Inflammatory macrophage (primary cell): ENCODE measurements at places on chromosomes 13 and 19.

DNA sequence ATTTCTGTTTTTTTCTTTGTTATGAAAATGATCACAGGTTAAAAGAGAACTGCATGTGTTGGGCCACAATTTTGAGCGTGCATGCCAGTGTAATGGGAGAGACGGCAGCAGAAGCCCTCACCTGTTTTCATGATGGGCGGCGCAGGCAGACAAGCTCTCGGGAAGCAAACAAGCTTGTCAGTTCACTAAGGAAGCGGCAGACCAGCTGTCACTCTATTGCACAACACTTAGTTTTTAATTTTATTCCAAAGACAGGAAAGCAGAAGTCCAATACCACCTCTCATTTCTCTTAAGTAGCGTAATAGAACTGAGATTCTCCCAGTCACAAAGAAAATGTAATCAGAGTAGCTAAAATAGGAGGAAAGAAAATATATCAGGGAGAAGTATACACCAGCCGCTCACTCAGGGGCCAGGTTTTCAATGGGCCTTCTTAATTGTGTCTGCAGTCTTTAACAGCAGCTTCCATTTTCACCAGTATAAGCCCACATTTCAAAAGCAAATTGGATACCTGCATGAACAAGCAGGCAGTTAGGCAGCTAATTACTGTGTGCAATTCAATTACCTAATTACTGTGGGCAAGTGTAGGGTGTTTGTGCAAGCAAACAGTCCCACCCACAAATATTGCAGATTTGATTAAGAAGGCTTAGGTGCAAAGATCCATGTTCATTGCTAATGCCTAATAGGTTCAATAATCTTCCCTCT, 711.4 kb downstream of the DIAPH3 start:
- peak; percentile 73 for DNase-seq

DNA sequence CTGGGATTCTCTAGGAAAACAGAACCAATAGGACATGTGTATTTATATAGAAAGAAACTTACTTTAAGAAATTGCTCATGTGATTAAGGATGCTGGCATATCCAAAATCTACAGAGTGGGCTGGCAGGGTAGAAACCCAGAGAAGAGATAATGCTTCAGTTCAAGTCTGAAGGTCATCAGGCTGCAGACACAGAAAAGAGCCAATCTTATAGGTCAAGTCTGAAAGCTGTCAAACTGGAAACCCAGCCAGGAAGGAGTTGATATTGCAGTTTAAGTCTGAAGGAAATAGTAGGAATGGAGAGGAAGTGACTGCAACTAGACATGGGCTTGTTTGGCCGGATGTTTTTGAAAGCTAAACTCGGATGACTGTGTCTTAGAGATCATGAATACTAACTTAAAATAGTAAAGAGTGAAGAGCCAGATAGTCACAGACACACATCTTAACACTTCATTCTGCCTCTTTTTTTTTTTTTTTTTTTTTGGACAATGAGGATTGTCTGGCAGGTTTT, 125.3 kb upstream of the GPC6 start:
- no peak for DNase-seq

GRCh38 chr13:42561752-42562467, 12.0 kb upstream of the TNFSF11 start:
- DNase-seq, result peak; percentile 34

- peak; percentile 62 for DNase-seq
Observed at GRCh38 chr19:4576016-4576933, 16.8 kb upstream of the SEMA6B start.

DNA sequence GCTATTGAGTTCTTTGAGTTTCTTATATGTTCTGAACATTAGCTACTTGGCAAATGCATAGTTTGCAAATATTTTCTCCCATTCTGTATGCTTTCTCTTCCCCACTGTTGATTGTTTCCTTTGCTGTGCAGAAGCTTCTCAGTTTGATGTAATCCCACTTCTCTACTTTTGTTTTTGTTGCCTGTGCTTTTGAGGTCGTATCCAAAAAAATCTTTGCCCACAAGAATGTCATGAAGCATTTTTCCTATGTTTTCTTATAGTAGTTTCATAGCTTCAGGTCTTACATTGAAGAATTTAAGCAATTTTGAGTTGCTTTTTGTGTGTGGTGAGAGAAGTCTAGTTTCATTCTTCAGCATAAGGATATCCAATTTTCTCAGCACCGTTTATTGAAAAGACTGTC, 536.7 kb upstream of the ARGLU1 start:
- no peak for DNase-seq

- DNase-seq, result no peak
Observed at GRCh38 chr13:23751195-23751594, 138.0 kb downstream of the MIPEP start.

- peak; percentile 23 for DNase-seq
Observed at GRCh38 chr13:76759877-76760276, 126.3 kb downstream of the KCTD12 start.

DNA sequence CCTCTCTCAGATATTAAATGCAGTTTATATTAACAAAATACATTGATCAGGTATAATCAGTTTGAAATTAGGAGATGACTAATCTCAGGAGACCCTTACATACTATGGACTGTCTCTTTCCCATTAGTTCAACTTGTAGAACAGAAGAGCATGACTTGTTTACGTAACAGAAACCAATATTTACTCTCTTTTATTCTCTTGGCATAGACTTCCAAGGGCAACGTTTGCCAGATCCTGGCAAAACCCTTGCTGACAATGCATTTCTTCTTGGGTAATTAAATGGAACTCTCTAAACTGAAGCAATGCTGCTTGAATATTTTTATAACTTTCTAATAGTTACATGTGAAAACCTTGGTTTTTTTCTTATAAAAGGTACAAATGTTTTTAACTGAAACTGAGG, 68.3 kb upstream of the MYO16 start:
- DNase-seq, result no peak

GRCh38 chr19:42596391-42597072, 1.8 kb upstream of the CEACAM8 start:
- DNase-seq, result peak; percentile 40

GRCh38 chr13:80048802-80049201, 292.1 kb downstream of the SPRY2 start:
- peak; percentile 99 for DNase-seq

DNA sequence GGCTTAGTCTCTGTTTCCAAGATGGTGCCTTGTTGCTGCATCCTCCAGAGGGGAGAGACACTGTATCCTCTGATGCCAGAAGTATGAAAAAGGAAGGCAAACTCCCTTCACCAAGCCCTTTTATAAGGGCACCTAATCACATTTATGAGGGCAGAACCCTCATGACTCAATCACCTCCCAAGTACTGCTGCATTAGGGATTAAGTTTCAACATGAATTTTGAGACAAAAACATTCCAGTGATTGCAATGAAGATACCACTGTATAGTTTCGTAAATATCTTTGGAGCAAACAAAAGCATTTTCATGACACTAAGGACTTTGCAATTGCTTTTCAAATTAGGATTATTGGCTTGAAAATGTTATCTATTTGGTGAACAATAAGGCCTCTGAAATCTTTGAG, 63.8 kb downstream of the RNF17 start:
- no peak for DNase-seq

- DNase-seq, result no peak
Observed at GRCh38 chr13:103403814-103404213, 337.6 kb upstream of the SLC10A2 start.

GRCh38 chr13:73173279-73173811, 114.5 kb downstream of the KLF5 start:
- no peak for DNase-seq

DNA sequence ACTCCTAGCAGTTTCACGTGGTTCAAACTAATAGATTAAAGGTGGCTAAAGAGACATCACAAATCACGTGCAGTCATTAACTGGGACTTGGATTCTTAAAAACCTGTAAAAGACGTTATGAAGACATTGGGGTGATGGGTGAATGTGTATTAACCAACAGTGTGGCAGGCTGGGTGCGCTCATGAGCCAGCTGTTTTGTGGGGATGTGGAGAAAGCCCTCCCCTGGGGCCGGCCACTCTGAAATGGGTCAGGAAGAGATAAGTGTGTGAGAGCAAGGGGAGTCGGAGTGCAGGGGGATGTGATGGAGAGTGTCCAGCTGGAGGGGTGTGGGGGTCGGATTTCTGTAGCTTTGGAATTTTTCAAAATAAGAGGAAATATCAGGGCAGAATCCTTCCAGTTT, 10.4 kb downstream of the UPF1 start:
- DNase-seq, result no peak

DNA sequence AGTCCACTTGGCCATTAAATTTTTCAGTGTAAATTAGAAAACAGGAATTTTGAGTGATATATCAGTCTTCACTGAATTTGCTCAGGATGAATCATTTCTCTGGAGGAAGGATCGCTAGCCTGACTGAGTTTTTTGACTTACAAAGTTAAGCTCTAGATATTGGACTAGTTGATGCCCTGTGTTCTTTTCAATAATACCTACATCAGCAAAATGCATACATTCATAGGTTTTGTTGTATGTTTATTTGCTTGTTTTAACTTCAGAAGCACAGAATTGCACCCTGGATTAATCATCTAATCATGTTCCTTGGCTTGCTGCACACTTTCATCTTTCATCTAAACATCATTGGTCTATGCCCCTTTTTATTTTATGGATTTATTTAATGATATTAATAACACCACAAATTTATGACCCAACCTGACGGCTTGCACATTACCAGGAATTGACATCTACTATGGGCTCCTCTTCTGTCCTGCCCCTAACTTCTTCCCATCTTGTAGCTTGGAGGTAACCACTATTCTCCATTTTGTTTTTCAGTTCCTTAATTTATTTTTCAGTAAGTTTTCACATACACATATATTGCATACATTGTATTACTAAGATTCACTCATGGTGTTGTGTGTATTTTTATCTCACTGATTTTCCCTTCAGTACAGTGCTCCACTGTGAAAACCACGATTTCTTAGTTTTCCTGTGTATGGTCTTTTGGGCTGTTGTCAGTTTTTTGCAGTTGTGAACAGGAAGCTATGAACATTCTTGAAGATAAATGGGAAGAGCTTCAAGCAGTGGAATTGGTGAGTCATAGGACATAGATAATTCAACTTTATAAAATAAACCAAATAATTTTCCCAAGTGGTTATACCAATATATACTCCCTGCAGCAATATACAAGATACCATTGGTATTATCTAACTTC, 23.3 kb downstream of the COMMD6 start:
- peak; percentile 5 for DNase-seq

- no peak for DNase-seq
Observed at GRCh38 chr13:41286370-41286769, 23.0 kb upstream of the MTRF1 start.

- DNase-seq, result no peak
Observed at GRCh38 chr13:73036566-73036965, 22.2 kb upstream of the KLF5 start.

DNA sequence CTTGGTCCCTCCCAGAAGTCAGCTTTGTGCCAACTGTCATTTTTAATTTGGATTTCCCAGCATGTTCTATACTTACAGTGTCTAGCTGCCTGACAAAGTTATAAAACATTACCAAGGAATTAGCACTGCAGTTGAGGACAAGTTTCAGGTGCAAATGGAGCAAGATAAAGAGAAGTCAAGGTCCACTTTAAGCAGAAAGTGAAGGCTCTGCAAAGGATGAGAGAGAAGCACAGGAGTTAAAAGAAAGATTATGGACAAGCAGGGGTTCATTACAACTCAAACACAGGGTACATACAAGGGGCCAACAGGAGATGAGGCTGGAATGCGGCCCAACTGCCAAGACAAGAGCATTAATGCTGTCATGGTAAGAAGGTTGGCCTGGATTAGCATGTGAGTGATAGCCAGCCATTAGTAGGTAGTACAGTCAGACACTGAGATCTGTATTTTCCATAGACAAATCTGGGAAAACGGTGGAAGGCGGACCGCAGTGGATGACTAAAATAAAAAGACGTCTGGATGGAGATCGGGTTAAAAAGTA, 17.6 kb downstream of the UBL3 start:
- no peak for DNase-seq

DNA sequence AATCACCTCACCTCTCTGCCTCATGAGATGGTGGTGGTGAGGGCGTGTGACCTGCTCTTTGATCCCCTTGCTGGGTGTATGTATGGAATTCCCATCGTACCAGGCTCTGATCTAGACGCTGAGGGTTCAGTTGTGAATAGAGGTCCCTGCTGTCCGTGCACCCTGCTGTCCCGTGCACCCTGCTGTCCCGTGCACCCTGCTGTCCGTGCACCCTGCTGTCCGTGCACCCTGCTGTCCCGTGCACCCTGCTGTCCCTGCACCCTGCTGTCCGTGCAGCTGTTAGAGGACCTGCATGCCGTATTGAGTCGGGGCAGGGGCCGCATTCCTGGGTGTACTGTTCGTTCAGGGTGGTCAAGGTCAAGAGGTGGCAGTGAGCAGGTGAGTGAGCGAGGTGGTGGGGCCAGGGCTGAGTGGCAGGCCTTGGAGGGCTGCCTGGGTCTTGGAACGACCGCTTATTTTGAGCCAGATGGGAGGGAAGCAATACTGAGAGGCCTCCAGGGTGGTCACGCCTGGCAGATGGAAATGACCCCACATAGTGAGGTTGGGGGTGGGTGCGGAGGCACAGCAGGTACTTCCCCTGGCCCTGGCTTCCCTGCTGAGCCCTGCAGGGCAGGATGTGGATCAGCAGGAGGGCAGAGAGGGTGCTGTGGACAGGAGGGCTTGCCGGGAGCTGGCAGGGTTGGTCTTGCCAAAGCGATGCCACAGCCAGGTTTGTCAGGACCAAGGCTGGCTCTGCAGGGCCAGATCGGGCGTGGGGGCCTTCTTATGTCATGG, 4.6 kb upstream of the EPN1 start:
- DNase-seq, result no peak

GRCh38 chr13:111022241-111022640, 92.9 kb upstream of the ARHGEF7 start:
- no peak for DNase-seq

DNA sequence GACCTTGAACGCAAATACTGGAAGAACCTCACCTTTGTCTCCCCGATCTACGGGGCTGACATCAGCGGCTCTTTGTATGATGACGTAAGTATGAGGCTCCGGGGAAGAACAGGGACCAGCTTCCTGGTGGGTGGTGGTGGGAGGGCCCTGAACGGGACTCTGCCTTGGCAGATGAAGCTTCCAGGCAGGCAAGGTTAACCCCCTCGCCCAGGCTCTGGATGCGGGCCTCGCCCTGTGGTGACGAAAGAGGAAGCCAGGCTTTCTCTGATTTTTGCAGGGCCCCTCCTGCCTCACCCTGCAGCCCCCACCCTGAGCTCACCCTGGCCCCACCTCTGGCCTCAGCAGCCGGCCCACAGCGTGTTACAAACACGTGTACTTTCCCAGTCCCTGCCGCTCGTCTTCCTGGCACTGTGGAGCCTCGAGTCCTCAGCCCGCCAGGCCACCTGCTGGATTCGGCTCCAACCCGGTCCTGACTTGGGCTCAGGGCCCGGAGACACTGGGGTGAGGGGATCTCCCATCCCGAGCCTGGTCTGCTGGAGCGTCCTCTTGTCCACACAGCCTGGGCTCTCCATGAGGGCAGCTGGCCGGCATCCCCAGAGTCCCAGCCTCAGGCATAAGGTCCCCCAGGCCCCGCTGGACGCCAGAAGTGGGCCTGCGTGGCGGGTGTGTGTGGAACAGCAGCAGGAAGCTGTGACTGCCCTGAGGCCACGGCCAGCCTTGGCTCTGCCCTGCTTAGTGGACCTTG, 72.4 kb downstream of the KDM4B start:
- no peak for DNase-seq

DNA sequence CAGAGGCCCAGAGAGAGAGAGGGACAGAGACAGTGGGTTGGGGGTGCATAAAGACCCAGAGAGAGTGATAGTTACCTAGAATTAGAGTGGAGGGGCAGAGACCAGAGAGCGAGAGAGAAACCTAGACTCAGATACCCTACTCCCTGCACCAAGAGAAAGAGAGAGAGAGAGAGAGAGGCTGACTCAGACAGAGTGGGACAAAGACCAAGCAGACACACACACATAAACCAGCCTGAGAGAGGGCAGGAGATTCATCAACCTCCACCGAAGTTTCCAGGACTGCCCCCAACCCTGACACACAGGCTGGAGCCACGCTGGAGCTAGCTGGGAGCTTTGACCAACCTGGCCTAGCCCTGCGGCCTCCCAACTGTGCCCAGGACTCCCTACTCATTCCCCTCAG, 12.9 kb downstream of the SYT3 start:
- DNase-seq, result no peak
